Naive B cell (primary cell): ENCODE measurements at places on chromosomes 1 and 21. TPM values are rescaled to one million over a fixed set of nuclear protein-coding genes. Genes with fewer than 3 reads are reported as not detected.

Gene NUAK2
- 103 TPM for polyA plus RNA-seq

Gene UBXN11
- polyA plus RNA-seq: 7.3 TPM

DNA sequence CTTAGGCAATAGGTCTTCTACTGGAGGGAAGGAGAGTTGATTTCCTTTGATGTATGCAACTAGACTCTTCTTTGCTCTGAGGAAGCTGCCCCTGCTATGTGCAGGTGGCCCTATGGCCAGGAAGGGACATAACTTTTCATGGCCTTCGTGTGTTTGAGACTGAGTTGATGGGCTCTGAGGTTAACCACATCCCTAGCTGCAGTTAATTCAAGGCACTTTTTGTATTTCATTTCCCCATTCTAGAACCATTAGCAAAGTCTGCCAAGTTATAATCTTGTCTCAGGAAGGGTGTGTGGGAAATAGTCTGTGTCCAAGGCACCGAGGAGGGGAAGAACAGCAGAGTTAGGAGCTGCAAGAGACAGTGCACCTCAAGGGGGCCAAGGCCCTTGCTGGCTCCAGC lies 2.5 kb downstream of the FCRL4 start:
- DNase-seq: peak; percentile 66

GRCh38 chr1:210125143-210125542 lies 107.5 kb upstream of the SERTAD4 start:
- no peak for DNase-seq

- no peak for DNase-seq
These were observed 641 bp upstream of the ZBTB21 start for GRCh38 chr21:42010507-42011495.

Gene SHE
- not detected for polyA plus RNA-seq

Gene NHLH1
- polyA plus RNA-seq: not detected

- DNase-seq: no peak
These were observed 37.7 kb upstream of the LRRN2 start for GRCh38 chr1:204723131-204723787.

Gene CDK11A
- 14.5 TPM for polyA plus RNA-seq

Gene SPTA1
- polyA plus RNA-seq: not detected

DNA sequence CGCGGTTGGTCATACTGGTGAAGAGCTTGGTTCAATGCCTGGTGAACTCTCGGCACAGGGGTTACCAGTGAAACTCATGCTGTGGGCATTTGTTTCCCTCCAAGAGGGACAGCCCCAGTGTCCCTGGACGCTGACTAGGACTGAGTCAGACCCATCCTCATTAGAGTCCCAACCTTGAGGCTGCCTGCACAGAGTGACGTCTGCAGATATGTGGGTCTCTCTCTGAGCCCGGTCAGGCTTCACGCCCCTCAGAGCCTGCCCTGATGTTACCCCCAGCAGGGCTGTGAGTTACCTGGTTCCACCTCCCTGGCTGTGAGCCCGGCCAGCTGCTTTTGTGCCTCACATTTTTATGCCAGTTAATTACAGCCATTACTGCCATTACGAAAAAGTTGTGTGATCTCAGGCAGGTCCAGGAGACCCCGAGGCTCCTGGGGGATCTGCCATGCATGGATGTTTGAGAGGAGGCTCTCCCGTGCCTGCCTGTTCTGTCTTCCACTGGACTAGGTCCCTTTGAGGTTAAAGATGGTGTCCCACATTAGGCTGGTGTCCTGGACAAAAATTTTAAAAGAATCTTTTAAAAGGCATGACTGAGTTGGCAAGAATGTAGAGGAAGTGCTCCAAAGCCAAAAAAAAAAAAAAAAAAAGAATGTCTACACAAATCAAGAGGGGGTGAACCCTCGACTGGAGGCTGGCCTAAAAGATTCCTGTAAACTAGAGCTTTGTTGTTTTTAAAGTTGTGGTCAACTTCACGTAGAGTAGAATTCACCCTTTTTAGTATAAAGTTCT lies 36.6 kb upstream of the PADI1 start:
- no peak for DNase-seq

- DNase-seq: no peak
These were observed 21.3 kb downstream of the OVAAL start for GRCh38 chr1:180579961-180580611.

Gene PLPP3
- 2.6 TPM for polyA plus RNA-seq

GRCh38 chr1:117060441-117061317 lies 553 bp downstream of the TTF2 start:
- DNase-seq: no peak

- no peak for DNase-seq
These were observed 126.8 kb downstream of the HIVEP3 start for GRCh38 chr1:41791667-41792484.

DNA sequence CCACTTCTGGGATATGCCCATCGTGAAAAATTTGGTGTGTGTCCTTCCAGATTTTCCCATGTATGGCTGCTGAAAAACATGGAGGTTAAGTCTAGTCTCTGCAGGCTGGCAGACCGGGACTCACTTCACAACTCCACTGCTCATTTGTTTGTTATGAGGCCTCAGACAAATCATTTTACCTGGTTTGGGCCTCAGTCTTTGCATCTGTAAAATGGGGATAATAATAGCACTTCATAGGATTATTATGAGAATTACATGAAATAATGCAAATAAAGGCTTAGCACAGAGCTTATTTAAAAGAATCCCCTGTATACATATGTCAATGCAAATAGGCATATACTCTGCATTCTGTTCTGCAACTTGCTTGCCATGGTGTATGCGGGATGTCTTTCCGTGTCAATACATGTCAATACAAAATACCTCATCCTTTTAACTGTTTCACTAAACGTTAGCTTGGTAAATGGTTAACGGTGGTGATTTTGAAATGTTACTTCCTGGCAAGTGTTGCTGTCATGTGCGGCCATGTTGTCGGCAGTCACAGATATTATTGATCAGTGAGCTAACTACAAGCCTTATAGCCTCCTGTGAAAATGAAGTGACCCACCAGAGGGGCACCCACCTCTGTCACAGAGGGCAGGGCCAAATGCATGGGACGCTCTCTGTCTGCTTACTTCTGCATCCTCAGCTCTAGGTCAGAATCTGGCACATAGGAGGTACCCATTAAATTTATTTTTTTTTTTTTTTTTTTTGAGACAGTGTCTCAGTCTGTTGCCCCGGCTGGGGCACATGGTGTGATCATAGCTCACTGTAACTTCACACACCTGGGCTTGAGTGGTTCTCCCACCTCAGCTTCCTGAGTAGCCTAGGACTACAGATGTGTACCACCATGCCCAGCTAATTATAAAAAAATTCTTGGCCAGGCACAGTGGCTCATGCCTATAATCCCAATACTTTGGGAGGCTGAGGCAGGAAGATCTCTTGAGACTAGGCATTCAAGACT lies 4.3 kb downstream of the LCK start:
- no peak for DNase-seq

DNA sequence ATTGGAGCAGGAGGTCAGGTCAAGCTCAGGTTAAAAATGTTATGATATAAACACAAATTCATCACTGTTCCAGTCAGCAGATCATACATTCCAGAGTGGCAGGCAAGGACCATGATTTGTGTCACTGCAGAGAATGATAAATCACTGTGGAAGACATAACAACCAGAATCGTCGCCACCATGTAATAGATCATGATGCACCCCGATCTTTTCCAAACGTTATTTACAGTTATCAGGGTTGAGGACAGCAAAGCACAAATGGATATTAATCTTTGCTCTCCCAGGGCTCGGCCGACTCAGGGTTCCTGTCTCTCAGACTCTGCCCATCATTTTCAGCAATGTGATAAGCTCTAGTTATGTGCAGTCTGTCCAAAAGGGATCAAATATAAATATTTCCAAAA lies 122.7 kb downstream of the ZBTB18 start:
- no peak for DNase-seq

- no peak for DNase-seq
These were observed 46.4 kb upstream of the TMEM51 start for GRCh38 chr1:15107058-15107687.

GRCh38 chr1:94623560-94624148 lies 82.1 kb upstream of the F3 start:
- DNase-seq: no peak

DNA sequence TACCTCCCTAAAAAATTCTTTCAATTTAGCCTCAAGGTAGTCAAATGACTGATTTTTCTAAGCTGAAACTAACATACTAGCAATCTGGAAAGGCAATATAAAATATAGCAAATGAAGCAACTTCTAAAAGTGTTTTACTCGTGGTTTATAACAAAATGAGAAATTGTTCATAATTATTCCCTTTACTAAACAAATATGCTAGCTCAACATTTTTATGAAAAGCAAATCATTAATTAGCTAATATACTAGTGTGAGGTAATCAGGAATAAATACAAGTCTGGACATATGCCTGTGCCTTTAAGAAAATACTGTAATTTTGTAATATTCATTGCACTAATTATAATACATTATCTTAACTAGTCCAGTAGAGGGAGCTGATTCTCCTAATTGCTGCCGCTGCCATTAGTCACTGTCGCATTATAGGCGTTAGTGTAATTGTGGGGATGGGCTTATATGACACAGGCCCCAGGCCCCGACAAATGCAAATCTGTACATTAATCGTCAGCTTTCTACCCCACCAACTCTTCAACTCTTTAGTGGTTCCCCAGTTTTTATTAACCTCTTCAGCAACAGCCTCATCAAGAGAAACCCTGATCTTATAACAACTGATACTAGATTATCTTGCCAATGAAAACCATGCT lies 160.9 kb downstream of the GABPA start:
- DNase-seq: peak; percentile 41

DNA sequence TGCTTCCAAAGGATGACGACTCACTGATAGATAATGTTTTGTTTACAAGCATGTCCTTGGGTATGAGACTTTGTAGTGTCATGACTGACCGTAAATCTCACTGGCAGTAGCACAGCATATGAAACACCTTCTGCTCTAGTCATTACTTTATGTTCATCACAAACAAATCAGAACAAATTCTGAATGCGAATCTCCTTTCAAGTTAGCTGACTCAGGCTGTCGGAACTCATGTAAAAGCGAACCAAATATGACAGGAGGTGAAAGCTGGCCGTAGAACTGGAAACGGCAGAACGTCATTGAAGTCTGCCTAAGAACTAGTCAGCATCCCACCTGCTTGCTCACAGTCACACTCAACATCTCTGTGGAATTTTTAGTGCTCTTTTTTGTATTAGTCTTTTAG lies 143.9 kb downstream of the RGS7 start:
- DNase-seq: no peak

GRCh38 chr1:170131450-170131849 lies 14.3 kb upstream of the NTMT2 start:
- DNase-seq: no peak

- DNase-seq: no peak
These were observed 40.6 kb downstream of the AKNAD1 start for GRCh38 chr1:108816049-108816893.

DNA sequence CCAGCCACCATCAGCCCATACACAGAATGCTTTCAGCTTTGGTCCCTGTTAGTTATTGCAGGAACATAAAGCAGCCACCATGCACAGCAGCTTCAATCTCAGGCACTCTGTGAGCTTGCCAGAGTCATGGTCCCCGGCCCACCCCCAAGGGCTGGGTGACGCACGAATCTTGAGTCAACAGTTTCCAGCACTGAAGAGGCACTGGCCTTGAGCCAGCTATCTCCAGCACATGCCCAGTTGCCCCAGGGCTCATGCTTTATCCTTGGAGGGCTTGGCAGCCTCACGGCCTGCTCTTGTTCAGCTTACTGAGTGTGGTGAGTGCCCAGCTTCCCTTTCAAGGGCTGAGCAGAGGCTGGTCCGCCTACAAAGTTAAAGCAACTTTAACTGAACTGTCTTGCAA lies 200.7 kb upstream of the RAB4A start:
- no peak for DNase-seq

DNA sequence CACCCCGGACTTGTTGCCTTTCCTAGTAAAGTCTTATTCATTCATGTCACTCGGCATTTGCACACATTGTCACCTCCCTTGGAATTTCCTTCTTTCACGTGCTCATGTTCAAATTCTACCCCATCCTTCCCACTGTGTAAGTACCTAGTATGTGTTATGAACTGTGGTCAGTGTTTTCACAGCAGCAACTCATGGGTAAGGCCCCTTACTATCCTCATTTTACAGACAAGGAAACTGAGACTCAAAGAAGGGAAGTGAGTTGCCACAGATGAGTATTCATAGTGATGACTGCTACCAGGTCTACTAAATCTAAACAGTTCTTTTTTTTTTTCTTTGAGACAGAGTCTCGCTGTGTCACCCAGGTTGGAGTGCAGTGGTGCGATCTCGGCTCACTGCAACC lies 10.5 kb downstream of the CITED4 start:
- no peak for DNase-seq

DNA sequence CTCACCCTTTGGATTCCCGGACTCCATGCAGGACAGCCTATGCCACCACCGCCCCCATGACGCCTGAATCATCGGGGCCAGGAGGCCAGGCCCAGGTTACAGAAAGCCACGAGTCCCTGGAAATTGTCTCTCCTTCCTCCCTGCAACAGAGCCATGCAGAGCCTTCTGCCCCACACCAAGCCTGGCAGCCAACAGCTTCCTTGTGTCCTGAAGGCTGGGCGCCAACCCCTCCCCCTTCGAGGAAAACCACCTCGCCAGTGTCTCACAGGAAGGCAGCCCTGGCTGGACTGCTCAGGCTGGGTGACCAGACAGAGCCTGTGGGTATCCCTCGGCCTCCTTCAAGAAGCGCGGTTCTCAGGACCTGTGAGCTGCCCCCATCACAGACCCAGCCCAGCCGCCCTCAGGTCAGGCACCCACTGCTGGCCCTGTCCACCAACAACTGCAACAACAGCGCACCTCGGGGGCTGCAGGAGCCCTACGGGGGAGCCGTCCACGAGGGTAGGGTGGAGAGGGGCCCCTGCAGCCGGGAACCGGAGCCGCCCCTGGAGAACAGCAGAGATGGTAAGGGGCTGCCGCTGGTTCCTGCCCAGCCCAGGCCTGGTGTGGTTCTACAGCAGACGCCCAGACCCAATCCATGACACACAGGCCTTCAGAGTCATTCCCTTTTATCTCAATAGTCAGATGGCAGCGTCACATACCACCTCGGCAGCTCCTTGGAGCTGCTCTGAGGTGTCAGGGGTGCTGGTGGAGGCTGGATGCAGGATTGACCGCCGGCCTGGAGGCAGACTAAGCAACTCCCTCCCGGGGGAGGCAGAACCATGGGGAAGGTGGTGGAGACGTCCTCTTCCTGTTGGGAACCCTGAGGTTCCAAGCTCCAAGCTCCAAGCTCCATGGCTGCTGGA lies 23.7 kb downstream of the KIAA1614 start:
- no peak for DNase-seq

- peak; percentile 54 for DNase-seq
These were observed 76.9 kb downstream of the CLIC6 start for GRCh38 chr21:34745557-34746255.

Gene TEDDM1
- polyA plus RNA-seq: 0.21 TPM

- no peak for DNase-seq
These were observed 122.5 kb downstream of the NR5A2 start for GRCh38 chr1:200150006-200150405.

GRCh38 chr1:11594222-11594621 lies 60.0 kb downstream of the FBXO2 start:
- DNase-seq: no peak

Gene NRDC
- 83.9 TPM for polyA plus RNA-seq
